AML-193 (cell line): ENCODE measurements at places on chromosomes 2 and 18.

GRCh38 chr2:67067656-67068055 lies 329.5 kb upstream of the ETAA1 start:
- no peak for DNase-seq

- DNase-seq: no peak
Observed at GRCh38 chr2:86393521-86394491, 47.4 kb upstream of the KDM3A start.

DNA sequence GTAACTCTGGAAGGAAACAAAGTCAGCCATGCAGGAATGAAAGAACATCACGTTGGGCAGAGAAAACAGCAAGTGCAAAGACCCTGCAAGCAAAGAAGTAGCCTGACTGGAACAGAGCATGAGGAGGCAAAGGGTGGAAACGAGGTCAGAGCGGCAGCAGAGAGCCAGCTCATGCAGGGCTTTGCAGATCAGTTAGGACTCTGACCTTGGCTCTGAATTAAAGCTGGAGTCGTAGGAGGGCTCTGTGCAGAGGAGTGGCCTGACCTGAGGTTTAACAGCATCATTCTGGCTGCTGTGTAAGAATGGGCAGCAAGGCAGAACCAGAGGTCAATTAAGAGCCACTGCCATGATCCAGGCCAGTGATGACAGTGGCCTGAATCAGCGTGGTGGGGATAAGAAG lies 220.7 kb downstream of the PRKCE start:
- DNase-seq: no peak

DNA sequence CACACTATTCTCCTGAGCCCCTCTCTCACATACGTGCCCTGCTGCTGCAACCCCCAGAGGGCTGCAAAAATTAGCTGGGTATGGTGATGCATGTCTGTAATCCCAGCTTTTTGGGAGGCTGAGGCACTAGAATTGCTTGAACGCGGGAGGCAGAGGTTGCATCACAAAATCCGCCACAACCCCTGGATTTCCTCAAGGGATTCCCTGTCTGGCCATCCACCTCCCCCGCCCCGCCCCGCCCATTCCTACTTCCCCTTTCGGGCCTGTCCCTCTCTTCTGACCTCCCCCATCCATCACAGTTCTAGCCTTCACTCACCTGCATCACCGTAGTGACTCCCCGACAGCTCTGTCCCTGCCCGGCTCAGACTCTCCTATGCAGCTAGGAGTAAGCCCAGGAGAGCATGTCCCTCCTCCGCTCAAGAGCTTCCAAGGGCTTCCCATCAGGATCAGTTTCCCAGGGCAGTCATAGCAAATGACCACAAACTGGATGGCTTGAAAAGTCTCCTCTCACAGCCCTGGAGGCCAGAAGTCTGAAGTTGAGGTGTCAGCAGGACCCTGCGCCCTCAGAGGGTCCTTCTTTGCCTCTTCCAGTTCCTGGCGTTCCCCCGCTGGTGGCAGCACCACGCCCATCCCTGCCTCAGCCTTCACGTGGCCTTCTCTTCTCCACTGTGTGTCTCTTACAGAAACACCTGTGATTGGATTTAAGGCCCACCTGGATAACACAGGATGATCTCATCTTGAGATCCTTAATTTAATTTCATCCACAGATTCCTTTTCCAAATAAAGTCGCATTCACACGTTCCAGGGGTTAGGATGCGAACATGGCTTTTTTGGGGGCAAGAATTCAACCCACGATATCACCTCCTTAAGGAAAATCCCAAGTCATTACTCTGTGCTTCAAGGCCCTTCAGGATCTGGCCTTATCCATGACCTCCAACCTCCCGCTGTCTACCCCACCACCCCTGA lies 58.5 kb downstream of the HS1BP3 start:
- no peak for DNase-seq

- DNase-seq: no peak
Observed at GRCh38 chr2:64819774-64820688, 166.3 kb upstream of the SERTAD2 start.
